ENCODE measurements at places on chromosomes 2 and 18. TPM values are rescaled to one million over a fixed set of nuclear protein-coding genes. Genes with fewer than 3 reads are reported as not detected.

Gene UBR3
- 15.3 TPM for total RNA-seq

Gene C2orf80
- not detected for total RNA-seq

Gene CD302
- total RNA-seq = 0.35 TPM

GRCh38 chr18:79395761-79396404 lies at the start of gene NFATC1:
NFATC1 (plus strand) TSS chr18:79395930; CDS start chr18:79396225, 295 bp downstream.
- DNase-seq = peak; percentile 92

GRCh38 chr18:48363175-48363574 lies 46.0 kb downstream of the ZBTB7C start:
- no peak for DNase-seq

DNA sequence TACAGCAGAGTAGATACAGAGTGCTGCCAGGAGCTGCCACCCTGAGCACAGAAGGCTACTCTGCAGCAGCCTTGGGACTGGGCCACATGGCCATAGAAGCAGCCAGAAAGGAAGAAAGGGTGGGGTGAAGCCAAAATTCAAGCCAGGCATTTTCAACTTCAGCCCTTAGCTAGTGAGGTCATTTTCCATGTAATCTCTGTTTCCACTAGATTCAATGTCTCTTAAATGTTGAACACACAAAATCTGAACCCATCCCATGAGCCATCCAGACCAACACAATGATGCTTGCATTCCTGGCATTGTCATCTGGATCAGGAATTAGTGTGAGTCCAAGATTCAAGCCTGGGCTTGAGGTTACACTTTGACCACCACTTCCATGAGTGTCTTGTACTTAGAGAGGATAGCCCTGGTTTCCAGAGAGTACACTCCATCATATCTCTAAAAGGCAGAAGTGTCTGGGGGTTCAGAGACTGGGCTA lies 243.6 kb downstream of the OSR1 start:
- no peak for DNase-seq

DNA sequence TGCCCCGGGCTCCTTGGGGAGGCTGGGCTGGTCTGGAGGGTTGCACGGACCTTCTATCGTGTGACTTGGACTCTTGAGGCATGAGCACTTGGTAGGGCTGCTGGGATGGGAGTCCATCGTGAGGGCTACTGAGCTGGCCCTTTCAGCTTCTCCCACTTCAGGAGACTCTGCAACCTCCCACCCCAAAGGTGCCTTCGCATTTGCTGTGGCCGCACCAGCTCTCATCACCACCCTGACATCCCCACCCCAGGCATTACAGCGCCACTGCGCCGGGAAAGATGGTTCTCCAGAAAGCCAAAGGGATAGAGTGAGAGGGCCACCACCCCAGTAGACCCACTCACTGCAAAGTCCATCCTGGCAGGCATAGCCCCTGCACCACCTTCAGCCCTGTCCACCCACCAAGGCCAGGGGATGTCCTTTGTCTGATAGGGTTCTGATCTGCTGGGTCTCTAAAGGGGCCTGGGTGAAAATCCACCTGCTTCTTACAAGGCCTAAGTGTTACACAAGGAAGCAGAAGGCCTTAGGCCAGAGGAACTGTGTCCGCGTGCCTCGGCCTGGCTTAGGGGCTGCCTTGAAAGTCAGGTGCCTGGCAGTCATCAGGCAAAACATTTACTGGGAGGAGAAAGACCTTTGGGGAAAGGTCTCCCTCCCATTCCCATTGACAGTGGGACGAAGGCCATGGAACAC lies 5.1 kb downstream of the EHD3 start:
- DNase-seq = no peak

- DNase-seq = no peak
Measured at GRCh38 chr18:70292628-70293027, 3.8 kb downstream of the SOCS6 start.

Data from activated naive CD4-positive, alpha-beta T cell treated with anti-CD3 and anti-CD28 coated beads for 36 hours (primary cell).